Putamen (tissue), 1 donor: ENCODE measurements at places on chromosomes 12 and 14.

- no peak for DNase-seq
Measured at GRCh38 chr12:88782351-88782750, 202.1 kb upstream of the KITLG start.

GRCh38 chr12:130164936-130165335 lies 2.7 kb downstream of the FZD10 start:
- no peak for DNase-seq

DNA sequence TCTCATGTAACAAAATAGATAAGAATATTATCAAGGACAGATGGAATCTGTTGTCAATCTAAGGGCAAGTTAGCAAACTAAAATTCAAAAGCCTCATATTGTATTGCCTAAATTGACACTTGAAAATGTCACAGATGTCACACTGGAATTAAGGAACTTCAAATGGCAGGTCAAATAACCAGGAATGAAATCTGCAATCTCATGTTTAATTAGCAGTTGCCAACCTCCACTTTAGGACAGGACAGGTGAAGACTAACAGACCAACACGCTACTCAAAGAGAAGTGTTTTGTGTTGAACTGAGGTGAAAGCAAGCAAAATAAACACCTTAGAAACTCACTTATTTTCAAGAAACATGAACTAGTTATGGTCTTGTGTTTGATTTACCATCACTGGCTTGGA lies 11.1 kb downstream of the KIF21A start:
- no peak for DNase-seq

DNA sequence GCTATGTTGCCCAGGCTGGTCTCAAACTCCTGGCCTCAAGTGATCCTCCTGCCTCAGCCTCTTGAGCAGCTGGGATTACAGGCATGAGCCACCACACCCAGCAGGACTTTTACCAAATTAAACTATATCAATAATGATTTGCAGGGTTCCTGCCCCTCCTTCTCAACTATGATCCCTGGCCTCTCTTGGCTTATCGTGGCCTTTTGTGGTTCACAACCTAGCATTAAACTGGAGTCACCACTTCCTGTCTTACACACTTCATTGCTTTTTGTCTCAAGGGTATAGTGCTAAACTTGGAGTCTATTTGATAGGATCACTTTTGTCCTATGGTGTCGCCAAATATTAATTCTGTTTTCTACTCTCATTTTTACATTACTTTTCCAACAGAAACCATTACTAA lies 64.5 kb downstream of the SEC23A start:
- no peak for DNase-seq

GRCh38 chr14:31745741-31746140 lies 184.5 kb downstream of the NUBPL start:
- DNase-seq = no peak

- DNase-seq = no peak
Measured at GRCh38 chr12:13799574-13799973, 181.8 kb downstream of the GRIN2B start.

- no peak for DNase-seq
Measured at GRCh38 chr14:81535396-81536164, 1.9 kb upstream of the SEL1L start.

GRCh38 chr12:52056801-52057637 lies 5.8 kb downstream of the NR4A1 start:
- DNase-seq = no peak

DNA sequence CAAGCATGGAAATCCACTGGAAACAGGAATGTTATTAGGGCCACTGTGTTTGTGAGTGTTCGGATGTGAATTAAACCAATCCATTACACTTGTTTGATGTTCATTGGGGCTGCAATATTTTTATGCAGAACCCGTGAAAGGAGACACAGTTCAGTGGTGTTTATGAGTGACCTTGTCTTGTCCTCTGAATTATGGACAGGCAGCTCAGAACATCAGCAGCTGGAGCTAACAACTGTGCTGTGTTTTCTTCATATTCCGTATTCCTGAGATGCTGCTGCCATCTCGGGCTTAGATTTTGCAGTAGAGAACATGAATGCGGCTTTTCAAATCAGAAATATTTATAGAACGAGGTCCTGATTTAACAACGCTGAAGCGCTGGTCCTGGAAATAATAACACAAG lies 20.3 kb upstream of the CACNA1C start:
- no peak for DNase-seq

GRCh38 chr14:63282997-63283883 lies 35.5 kb downstream of the GPHB5 start:
- DNase-seq = no peak

DNA sequence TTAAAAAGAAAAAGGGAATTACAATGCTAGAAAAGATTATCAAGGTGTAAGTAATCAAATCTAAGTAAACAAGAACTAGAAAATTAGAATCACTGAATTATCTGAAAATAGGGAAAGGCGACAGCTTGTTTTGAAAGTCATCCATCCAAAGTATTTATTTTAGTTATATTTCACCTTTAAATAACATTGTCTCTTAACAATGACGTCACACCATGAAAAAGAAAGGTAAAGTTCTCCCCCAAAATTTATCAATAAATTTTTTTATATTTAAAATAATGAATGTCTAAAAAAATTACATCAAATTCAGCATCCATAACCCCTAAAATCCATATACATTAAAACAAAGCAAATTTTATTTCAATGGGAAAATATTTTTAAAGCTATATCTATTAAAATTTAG lies 223.2 kb downstream of the RERGL start:
- no peak for DNase-seq
